ENCODE measurements at places on chromosomes 6 and 20. TPM values are rescaled to one million over a fixed set of nuclear protein-coding genes. Genes with fewer than 3 reads are reported as not detected.

TBXT gene
- not detected for total RNA-seq

MRAP2 gene
- total RNA-seq: 1.0 TPM

COL20A1 gene
- not detected for total RNA-seq

ARMC12 gene
- total RNA-seq: not detected

HFE gene
- 12.4 TPM for total RNA-seq

DST gene
- total RNA-seq: 361 TPM

C6orf141 gene
- not detected for total RNA-seq

SLC17A1 gene
- total RNA-seq: not detected

PNPLA1 gene
- not detected for total RNA-seq

CDH26 gene
- 0.15 TPM for total RNA-seq

TRIM10 gene
- not detected for total RNA-seq

FKBP1C gene
- total RNA-seq: 1.00 TPM

MARCKS gene
- 145 TPM for total RNA-seq

PACSIN1 gene
- total RNA-seq: not detected

SIRPB1 gene
- 2.5 TPM for total RNA-seq

BEND6 gene
- 1.4 TPM for total RNA-seq

Measured in melanocyte of skin (primary cell).